HT1080 (cell line): ENCODE measurements at places on chromosomes 16 and 17. TPM values are rescaled to one million over a fixed set of nuclear protein-coding genes. Genes with fewer than 3 reads are reported as not detected.

NPIPA3 gene
- total RNA-seq = 0.82 and 2.6 TPM in 2 replicates

EXOC7 gene
- total RNA-seq = 78.6 and 82.7 TPM in 2 replicates

ODAD4 gene
- 0.10 TPM in 1 of 2 replicates, not detected in the other for total RNA-seq

PRSS27 gene
- not detected in 2 replicates for total RNA-seq

SLC38A8 gene
- total RNA-seq = not detected in 2 replicates

FZD2 gene
- total RNA-seq = 9.7 and 14.6 TPM in 2 replicates

ADAM11 gene
- 2.8 and 3.4 TPM in 2 replicates for total RNA-seq

KRT9 gene
- total RNA-seq = not detected in 2 replicates

GCGR gene
- total RNA-seq = not detected in 2 replicates

ABCC12 gene
- total RNA-seq = not detected in 2 replicates

YBX2 gene
- not detected in 2 replicates for total RNA-seq

TMEM92 gene
- total RNA-seq = 1.7 and 2.5 TPM in 2 replicates

HCRT gene
- not detected in 2 replicates for total RNA-seq

TP53TG3D gene
- 1.1 and 2.0 TPM in 2 replicates for total RNA-seq

DNA sequence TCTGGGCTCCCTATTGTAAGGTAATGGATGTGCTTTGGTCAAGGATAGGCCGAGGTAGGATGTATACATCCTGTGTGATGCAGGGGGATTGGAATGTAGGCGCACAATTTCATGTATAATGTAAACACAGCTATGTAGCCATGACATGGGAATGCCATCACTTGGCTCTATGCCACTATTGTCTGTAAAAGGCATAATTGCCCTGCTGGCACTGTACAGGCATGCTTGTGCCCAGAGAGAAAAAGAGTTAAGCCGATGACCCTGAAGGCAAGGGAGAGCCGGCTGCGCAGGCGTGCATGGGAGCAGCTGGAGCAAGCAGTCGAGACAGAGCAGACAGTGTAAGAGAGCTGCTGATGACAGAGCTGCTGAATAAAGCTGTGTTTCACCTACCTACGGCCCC lies 212.5 kb upstream of the CPHXL start:
- DNase-seq = peak; percentile 71

- no peak for DNase-seq
Observed at GRCh38 chr17:48767263-48767774, 38.8 kb upstream of the HOXB13 start.

DNA sequence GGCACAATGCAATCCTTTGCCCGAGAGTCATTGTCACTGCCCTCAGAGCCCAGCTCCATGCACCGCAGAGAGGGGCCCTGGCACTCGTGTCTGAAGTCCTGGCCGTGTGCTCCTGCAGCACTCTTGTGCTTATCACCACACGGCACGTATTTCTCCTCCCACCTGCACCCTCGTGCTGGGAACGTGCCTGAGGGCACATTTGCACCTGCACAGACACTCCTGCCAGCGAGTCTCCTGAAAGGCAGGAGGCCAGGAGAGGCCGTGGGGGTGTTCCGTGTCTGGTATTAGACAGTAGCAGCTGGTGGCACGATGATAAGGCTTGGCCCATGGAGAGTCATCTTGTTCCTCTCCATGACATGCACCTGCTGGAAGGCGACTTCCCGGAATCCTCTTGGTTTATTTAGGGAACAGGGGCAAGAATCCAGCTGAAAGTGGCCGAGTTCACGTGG lies 3.4 kb upstream of the ACSF3 start:
- no peak for DNase-seq

- no peak for DNase-seq
Observed at GRCh38 chr17:36972186-36972700, 23.5 kb downstream of the AATF start.

DNA sequence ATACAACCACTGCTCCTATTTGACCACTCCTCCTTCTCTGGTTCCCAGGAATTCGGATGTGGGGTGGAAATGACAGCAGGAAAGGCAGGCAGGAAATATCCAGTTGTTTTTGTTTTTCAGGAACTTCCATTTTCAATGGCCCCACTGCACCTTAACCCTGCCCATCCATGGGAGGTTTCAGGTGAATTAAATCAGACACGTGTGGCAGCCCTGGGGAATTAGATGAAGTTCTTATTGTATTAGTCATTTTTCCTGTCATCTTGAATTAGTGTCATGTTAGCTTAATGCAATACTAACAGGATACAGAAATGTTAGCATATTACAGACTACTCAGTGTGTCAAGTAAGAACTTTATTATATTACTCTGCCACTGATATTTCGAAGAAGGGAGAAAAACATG lies 146.4 kb downstream of the CHD9NB start:
- DNase-seq = no peak

GRCh38 chr16:58415003-58415402 lies 22.7 kb downstream of the GINS3 start:
- no peak for DNase-seq

DNA sequence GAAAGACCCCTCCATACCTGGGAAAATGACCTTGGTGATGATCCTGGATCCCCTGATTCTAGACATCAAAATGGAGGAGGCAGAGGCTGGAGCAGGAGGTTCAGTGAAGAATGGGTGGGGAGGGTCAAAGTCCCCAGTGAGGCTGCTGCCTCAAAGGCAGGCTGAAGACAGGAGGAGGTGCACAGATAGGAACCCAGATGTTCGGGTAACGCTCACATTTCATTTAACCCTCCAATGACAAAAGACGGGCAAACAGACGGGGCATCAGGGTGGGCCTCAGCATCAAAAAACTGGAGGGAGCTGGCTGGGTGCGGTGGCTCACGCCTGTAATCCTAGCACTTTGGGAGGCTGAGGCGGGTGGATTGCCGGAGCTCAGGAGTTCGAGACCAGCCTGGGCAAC lies at the start of gene ANKRD40CL:
Gene ANKRD40CL (minus strand): TSS at position 73 of the 400 bp plus-strand sequence. CDS start 605 bp downstream, outside the sequence.
- DNase-seq = no peak

DNA sequence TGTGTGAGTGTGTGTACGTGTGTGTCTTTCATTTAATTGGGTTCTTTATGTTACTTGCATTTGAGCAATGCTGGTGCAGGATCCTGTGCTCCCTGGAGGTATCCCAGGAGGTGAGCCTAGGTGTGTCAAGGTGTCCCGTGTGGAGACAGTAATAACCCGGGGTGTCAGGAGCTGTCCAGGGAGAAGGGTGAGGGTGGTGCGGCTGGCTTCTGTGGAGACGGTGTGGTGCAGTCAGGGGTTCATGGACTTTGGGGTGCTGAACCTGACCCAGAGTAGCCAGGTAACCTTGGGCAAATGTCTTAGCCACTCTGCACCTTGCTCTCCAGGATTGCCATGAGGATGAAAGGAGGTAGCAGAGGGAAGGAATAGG lies 7.4 kb upstream of the ELAC2 start:
- no peak for DNase-seq

DNA sequence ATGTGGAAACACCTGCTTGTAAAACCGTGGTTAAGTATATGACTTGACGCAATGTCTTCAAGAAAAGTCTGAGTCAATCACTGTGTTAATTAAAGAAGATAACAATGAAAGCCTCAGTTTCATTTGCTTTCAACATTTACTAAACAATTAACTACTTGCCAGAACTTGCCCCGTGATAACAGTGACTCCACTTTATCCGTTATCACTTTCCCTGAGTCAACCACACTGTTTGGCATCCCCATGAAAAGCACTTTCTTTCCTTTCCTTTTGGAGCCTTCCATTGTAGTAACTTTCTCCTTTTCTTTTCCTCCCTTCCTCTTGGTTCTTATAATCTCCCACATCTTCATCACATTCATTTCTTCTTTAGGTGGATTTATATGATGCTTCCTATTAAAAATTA lies 435.1 kb upstream of the GOT2 start:
- no peak for DNase-seq

DNA sequence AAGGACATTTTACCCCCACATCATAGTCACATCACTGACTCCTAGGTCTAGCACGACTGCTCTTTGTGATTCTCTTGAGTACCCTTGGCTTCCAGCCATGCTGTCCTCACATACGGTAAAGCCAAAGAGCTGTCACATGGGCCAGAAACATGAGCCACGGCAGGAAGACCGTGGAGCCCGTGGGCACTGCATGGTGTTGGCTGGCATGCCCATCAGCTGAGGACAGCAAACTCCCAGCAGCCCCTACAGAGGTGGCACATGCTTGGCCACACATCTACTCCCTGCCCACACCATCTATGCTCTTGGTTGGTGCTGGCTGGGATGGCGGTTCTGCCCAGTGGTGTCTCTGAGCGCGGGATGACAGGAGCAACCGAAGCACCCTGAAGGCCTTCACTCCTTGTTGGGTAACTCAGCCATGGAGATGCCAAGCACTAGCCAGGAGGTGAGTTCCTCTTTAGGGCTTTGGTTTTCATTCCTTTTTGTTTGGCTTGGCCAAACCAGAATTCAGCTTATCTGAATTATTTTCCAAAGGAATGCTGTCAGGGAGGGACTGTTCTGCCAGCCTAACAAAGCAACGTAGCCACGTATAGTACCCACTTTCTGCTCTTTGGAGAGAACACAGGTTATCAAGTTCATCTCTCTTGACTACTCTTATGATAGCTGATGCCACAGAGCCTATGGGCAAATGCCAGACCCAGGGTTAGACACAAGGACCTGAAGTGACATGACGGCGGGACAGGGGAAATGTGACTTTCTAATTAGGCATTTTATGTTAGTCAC lies 10.0 kb downstream of the TNFAIP1 start:
- DNase-seq = no peak

GRCh38 chr17:70323269-70323668 lies 153.9 kb downstream of the KCNJ2 start:
- no peak for DNase-seq

- no peak for DNase-seq
Observed at GRCh38 chr16:57680842-57681375, 12.8 kb downstream of the ADGRG3 start.

GRCh38 chr16:72220875-72221629 lies 49.1 kb upstream of the PMFBP1 start:
- DNase-seq = no peak

DNA sequence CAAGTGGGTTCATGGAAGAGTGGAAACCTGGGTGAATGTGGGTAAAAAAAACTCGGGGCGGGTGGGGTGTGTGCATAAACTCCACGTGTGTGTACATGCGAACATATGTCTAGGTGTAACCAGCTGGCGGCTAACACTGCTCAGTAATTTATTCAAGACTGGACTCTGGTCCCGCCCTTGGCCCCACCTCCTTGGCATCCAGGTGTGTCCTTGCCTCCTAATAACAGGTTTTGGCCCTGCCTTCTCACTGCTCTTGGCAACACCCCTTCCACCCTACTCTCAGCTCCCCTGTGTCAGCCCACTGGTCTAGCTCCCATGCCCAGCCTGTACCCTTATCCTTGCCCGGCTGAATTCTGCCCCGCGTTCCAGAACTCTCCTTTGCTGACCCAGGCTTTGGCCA lies 8.3 kb downstream of the FLII start:
- no peak for DNase-seq

- DNase-seq = peak; percentile 47
Observed at GRCh38 chr16:67967183-67967957, 1.1 kb downstream of the SLC12A4 start.

- DNase-seq = no peak
Observed at GRCh38 chr17:12691173-12691572, 25.5 kb downstream of the MYOCD start.

DNA sequence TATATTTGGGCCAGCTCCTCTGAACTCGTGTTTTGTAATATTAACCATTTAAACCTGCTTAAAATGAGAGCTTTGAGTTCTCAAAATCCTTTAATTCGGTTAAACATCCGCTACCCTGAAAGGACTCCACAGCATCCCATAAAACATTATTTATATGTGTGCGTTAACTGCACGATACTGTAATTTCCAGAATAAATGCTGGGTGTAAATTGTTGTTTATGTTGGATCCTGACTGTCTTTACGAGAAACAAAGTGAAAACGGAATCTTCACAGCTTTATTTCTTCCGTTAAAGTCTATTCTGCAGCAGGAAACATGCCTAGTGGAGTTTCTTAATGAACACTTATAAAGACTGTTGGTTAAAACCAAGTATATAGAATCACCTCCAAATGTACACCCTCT lies 143.4 kb downstream of the SNX11 start:
- no peak for DNase-seq

DNA sequence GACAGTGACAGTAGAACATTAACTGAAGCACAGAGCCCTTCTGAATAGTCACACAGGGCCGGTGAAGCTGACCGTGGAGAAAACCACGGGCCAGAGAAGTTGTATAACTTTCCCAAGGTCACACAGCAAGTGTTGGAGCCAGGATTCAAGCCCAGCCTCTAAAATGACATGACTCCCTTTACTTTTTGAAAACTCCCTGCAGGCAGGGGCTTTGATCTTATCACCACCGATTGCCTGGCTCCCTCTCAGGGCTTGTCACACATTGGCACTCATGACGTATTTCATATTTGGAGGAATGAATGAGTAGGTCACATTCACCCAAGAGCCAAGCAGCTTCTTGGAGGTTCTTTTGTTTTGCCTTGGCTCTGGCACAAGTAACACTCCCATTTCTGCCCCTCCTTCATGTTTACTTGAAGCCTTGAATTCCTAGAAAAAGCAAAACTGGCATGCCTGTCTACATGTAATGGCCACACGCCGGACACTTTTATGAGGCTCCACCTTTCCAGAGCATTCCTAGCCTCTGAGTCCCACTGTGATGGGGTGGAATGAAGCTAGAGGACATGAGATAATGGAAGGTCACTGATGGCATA lies 13.3 kb upstream of the RBBP6 start:
- DNase-seq = peak; percentile 25

- DNase-seq = no peak
Observed at GRCh38 chr17:77645072-77646045, 313.1 kb upstream of the TNRC6C start.

GRCh38 chr17:60134396-60135150 lies 15.2 kb upstream of the CA4 start:
- DNase-seq = no peak

GRCh38 chr16:50519001-50519400 lies 29.2 kb upstream of the NKD1 start:
- no peak for DNase-seq

DNA sequence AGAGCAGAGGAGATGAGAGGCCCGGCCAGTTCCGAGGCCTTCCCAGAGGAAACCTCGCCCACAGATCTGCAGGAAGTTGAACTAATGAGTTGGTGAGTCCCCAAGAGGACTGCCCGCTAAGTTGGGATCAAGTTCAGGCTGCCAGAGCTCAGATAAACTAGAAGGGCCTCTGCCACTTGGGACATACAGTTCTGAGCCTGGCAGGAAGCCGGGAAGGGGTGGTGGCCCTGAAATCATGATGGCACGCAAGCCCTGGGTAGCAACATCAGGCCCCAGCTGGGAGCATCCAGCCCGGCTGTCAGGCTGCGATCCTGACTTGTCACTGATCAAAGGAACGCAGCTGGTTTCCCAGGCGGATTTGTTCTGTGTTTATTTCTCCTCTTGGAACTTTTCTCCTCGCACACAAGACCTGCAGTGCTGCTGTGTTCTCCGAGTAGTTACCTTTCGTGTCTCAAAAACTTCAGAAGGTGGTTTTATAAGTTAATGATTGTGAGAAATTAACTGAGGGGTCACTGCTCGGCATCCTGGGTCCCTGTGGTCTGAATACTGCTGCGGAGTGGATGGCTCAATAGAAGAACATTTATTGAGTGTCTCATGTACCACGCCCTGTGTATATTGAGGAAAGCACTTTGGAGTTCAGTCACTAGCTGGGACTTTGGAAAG lies 8.0 kb upstream of the WFDC1 start:
- no peak for DNase-seq

- no peak for DNase-seq
Observed at GRCh38 chr17:73315471-73315870, 3.7 kb upstream of the CDC42EP4 start.

GRCh38 chr17:54967621-54968261 lies 713 bp downstream of the COX11 start:
- DNase-seq = peak; percentile 33
